CD8-positive, alpha-beta memory T cell (primary cell): ENCODE measurements at places on chromosomes 11 and 22.
A peak's percentile ranks its signal among the peaks of the same experiment; 100 is the strongest.

DNA sequence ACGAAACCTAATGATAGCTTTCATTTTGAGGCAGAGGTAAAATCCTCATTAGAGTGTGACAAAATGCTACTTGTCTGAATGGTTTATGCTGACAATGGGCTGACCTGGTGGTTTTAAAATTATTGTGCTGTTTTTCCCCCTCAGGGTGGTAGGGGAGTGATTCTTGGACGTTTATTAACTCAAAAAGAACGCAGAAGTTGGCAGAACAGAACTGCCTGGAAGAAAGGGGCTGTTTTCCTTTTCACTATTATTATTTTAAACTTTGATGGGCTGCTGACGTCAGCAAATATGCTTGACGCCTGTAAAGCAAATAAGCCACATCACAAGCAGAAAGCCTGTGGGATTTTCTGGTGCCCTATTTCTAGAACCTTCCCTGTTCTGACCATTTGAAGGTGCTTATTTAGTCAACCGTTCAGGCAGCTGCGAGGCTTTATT is 4.0 kb downstream of the RASSF10 start:
- no peak for DNase-seq

- DNase-seq, result no peak
Measured at GRCh38 chr11:8671651-8672062, 10.8 kb downstream of the TRIM66 start.

GRCh38 chr11:108963118-108963517 is 298.2 kb downstream of the DDX10 start:
- no peak for DNase-seq

GRCh38 chr11:28675183-28675582 is 567.0 kb downstream of the METTL15 start:
- DNase-seq, result no peak

- no peak for DNase-seq
Measured at GRCh38 chr11:35848616-35849015, 95.2 kb upstream of the LDLRAD3 start.

- no peak for DNase-seq
Measured at GRCh38 chr11:61002598-61002997, 31.1 kb downstream of the CD6 start.

- DNase-seq, result peak; percentile 36
Measured at GRCh38 chr11:1260023-1260501, 37.2 kb downstream of the MUC5B start.
